Vagina (tissue), 2 donors: ENCODE measurements at places on chromosomes 13 and 19.
A peak's percentile ranks its signal among the peaks of the same experiment; 100 is the strongest.

DNA sequence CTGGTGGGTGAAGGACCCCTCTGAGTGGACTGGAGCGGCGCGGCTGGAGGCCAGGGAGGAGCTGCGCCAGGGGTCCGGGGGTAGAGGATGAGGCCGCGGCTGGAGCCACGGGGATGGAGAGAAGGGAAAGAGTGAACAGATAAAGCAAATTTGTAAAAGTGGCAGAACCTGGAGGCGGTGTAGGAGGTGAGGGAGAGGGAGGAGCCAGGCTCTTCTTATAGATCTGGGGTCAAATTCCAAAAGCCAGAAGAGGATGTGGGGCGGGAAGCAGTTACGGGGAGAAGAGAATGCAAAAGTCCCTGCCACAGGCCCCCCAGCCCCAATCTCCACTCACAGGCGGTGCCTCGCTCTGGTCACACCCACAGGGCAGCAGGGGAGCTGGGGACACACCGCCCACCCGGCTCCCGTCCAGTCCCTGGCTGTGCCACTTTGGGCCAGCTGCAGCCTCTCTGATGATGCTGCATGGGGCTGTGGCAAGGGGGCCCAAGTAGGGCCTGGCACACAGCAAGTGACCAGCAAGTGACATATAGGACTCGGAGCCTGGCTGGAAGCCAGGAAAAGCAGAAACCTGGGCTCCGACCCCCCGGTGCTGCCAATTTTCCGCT, 11.1 kb downstream of the LRRC4B start:
- H3K27me3 ChIP-seq: no peaks in the 10 kb centered on the region
- peaks cover 28% of the 10 kb centered on the region for H3K4me1 ChIP-seq
- peak overlapping the region; percentile 41 for H3K4me3 ChIP-seq

DNA sequence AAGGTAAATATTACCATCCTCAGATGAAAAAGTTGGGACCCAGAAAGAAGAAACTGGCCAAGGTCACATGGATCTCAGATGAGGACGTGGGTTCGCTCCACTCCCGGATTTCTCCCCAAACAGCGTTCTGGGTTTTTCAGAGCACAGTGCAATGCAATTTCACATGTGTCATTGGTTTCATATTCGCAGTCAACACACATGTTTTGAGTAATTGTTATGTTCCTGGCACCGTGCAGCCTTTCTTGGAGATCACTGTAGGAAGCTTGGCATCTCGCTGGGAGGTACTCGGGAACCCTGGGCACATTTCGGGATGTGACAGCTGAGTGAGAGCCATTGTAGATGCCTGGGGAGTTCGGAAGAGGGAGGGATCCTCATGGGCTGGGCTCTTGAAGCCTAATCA, 26.2 kb upstream of the CEBPG start:
- no peak overlapping the region for H3K4me3 ChIP-seq
- H3K27me3 ChIP-seq: no peaks in the 10 kb centered on the region
- no peak overlapping the region for H3K27ac ChIP-seq
- H3K4me1 ChIP-seq: no peaks in the 10 kb centered on the region
- no peak for DNase-seq

DNA sequence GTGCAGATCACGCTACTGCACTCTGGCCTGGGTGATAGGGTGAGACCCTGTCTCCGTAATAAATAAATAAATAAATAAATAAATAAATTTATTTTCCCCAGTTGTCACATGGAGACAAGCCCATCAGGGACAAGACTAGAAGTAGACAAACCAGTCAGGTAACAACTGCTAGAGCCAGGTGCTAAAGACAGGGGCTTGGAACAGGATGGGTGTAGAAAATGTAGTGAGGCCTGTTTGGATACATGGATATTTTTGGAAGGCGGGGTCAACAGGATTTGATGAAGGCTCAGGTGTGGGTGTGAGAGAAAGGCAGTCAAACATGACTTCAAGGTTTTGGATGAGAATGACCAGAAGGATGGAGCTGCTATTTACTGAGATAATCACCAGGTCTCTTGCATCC, 27.7 kb upstream of the TPM4 start:
- H3K4me3 ChIP-seq: no peak overlapping the region
- H3K36me3 ChIP-seq: no peaks in the 10 kb centered on the region
- no peak for DNase-seq

GRCh38 chr13:37144661-37145060, 39.2 kb upstream of the CSNK1A1L start:
- no peak overlapping the region for H3K4me3 ChIP-seq
- no peak for DNase-seq
- no peak overlapping the region for H3K27ac ChIP-seq
- no peaks in the 10 kb centered on the region for H3K36me3 ChIP-seq
- H3K27me3 ChIP-seq: no peaks in the 10 kb centered on the region
- H3K4me1 ChIP-seq: no peaks in the 10 kb centered on the region

- H3K4me1 ChIP-seq: no peaks in the 10 kb centered on the region
- H3K36me3 ChIP-seq: no peaks in the 10 kb centered on the region
- H3K27me3 ChIP-seq: no peaks in the 10 kb centered on the region
- DNase-seq: no peak
- H3K4me3 ChIP-seq: no peak overlapping the region
These were observed 47.5 kb downstream of the OXGR1 start for GRCh38 chr13:96946709-96947311.

DNA sequence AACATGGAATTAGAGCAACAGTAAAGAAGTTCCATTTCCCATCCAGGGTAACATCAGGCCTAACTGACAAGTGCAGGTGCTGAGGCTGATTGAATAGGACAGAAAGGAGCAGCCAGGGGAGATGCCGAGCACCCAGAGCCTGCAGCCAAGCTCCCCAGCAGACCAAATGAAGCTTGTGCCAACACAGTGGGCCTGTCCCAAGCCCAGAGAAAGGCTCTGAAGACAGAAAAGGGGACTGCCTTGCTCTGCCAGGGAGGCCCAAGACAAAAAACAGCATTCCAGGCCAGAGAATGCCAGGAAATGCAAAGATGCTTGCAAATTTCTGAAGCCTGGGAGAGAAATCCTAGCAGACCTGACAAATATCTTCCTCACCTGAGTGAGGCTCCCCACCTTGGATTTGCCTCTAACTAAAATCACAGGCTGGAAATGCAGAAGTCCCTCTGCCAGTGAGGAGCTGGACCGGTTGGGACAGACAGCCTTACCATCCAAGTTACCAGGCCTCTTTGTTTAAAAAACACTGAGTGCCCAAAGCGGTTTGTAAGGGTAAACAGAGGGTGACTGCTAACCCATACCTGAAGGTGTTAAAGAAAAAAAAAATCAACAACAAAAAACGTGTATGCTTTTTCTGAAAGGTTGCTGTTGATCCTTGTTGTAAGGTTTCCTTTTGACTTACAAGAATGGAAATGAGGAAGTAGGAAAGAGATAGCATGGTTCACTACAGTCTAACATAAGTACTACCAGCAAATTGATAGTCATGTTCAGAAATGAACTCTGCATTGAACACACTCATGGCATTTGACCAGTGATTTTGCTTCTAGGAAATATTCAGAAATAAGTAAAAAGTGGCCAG, 11.8 kb upstream of the HMGB1 start:
- no peaks in the 10 kb centered on the region for H3K4me1 ChIP-seq
- H3K4me3 ChIP-seq: no peak overlapping the region
- DNase-seq: no peak
- H3K27ac ChIP-seq: no peak overlapping the region
- no peaks in the 10 kb centered on the region for H3K36me3 ChIP-seq

DNA sequence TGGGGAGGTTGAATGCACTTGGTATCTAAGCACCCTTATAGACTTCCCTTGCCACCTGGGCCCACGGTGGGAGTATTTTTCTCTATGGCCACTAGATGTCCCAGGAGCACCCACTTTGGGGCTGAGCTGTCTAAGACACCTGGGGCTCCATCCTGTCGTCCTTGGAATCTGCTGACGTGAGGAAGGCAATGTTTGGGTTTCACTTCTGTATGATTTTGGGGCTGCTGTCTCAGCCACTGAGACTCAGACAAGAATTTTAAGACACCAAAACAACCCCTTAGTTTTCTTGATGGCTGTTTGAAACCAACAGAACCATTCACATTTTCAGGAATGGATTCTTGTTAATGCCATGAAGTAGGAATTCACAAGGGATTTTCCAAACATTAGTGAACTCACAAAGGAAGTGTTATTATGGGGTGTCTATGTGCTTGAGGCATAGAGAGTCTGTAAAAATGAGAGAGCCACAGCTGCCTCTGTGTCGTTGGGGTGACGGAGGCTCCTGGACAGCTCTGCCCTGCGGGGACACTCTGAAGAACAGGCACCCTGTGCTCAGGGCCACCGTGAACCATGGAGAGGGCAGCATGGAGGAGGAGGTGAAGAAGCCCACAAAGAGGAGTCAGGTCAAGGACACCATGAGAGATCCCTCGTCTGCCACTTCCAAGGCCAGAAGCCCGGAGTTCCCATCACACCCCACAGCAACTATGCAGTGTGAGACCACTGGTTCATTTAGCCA, 106.8 kb upstream of the SPATA13 start:
- no peaks in the 10 kb centered on the region for H3K36me3 ChIP-seq
- H3K4me3 ChIP-seq: no peak overlapping the region
- H3K27ac ChIP-seq: peak overlapping the region; percentile 77
- no peaks in the 10 kb centered on the region for H3K27me3 ChIP-seq
- no peak for DNase-seq

- H3K36me3 ChIP-seq: peaks cover 5% of the 10 kb centered on the region
- peaks cover 4% of the 10 kb centered on the region for H3K4me1 ChIP-seq
- no peak overlapping the region for H3K4me3 ChIP-seq
- H3K27ac ChIP-seq: no peak overlapping the region
- no peak for DNase-seq
These were observed 6.4 kb downstream of the ZNF551 start for GRCh38 chr19:57688011-57688763.

DNA sequence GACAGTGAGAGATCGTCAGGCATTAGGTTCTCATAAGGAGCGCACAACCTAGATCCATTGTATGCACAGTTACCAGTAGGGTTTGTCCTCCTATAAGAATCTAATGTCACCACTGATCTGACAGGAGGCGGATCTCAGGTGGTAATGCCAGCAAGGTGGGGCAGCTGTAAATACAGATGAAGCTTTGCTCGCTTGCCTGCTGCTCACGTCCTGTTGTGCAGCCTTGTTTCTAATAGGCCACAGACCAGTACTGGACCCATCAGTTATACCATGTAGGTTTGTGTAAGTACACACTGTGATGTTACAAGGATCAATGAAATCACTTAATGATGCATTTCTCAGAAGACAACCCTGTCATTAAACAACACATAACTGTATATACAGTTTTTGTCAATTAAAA, 23.5 kb downstream of the VWA8 start:
- DNase-seq: no peak
- H3K36me3 ChIP-seq: no peaks in the 10 kb centered on the region
- no peaks in the 10 kb centered on the region for H3K4me1 ChIP-seq
- no peak overlapping the region for H3K27ac ChIP-seq
- no peak overlapping the region for H3K4me3 ChIP-seq
- no peaks in the 10 kb centered on the region for H3K27me3 ChIP-seq

- no peaks in the 10 kb centered on the region for H3K36me3 ChIP-seq
- H3K27ac ChIP-seq: no peak overlapping the region
- no peaks in the 10 kb centered on the region for H3K27me3 ChIP-seq
- H3K4me1 ChIP-seq: peaks cover 23% of the 10 kb centered on the region
- H3K4me3 ChIP-seq: no peak overlapping the region
- no peak for DNase-seq
These were observed 7.4 kb downstream of the RAP2A start for GRCh38 chr13:97441368-97441767.

- peak overlapping the region; percentile 100 for H3K27ac ChIP-seq
- no peak for DNase-seq
- peak overlapping the region; percentile 68 for H3K4me3 ChIP-seq
- H3K27me3 ChIP-seq: no peaks in the 10 kb centered on the region
- H3K4me1 ChIP-seq: peaks cover 70% of the 10 kb centered on the region
These were observed 4.0 kb upstream of the ZFP36 start for GRCh38 chr19:39402346-39403300.

DNA sequence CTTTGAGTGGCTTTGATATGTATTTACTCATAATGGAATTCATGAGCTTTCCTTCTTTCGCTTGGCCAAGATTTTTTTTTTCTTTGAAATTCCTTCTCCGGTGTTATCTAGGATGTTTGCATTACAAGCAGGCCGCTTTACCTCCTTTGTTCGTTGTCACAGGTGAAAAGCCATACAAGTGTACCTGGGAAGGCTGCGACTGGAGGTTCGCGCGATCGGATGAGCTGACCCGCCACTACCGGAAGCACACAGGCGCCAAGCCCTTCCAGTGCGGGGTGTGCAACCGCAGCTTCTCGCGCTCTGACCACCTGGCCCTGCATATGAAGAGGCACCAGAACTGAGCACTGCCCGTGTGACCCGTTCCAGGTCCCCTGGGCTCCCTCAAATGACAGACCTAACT, 16.7 kb downstream of the KLF5 start:
- H3K27ac ChIP-seq: no peak overlapping the region
- peaks cover 15% of the 10 kb centered on the region for H3K4me1 ChIP-seq
- no peak for DNase-seq
- no peaks in the 10 kb centered on the region for H3K27me3 ChIP-seq
